ENCODE measurements at places on chromosomes 2 and 18.
A peak's percentile ranks its signal among the peaks of the same experiment; 100 is the strongest.

GRCh38 chr2:164771897-164772296 is 69.7 kb downstream of the COBLL1 start:
- no peak for DNase-seq

- no peak for DNase-seq
These were observed 29.5 kb upstream of the SP5 start for GRCh38 chr2:170685591-170685990.

- DNase-seq = no peak
These were observed 264.2 kb upstream of the EPAS1 start for GRCh38 chr2:46032996-46033395.

DNA sequence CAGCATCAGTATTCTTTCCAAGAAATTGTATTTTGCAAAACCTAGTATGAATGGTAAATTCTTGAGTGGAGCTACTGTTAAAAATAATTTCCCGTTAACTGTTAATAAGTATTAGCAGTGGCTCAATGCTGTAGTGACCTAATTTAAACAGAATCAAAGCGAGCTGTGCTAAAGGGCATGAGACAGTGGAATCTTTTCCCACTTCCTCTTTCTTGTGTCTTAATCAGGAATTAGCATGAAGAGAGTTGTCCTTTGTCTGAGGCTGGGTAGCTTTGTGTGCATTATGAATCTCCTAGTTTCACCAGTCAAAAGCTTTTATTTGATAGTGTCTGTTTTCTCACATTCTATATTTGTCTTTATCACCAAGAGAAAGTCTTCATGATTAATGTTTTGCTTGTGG is 298.8 kb upstream of the GCFC2 start:
- no peak for DNase-seq

GRCh38 chr2:209976698-209977385 is 25.6 kb upstream of the RPE start:
- DNase-seq = no peak

DNA sequence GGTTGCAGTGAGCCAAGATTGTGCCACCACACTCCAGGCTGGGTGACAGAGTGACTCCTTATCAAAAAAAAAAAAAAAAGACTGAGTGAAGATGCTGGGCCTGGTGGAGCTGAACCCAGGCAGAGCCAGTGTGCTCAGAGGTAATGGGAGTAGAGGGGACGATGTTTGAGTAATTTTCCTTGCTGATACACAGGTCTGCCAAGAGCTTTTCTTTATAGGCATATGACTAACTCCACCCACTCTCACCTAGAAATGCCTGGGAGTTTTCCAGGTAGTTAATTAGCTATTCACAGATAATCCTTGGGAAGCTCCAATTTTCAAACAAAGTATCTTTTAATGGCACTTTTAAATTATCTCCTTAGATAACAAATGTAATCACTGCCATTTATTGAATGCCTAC is 33.4 kb upstream of the ACSL3 start:
- no peak for DNase-seq

- no peak for DNase-seq
These were observed 160.9 kb downstream of the MIB1 start for GRCh38 chr18:21901423-21901945.

DNA sequence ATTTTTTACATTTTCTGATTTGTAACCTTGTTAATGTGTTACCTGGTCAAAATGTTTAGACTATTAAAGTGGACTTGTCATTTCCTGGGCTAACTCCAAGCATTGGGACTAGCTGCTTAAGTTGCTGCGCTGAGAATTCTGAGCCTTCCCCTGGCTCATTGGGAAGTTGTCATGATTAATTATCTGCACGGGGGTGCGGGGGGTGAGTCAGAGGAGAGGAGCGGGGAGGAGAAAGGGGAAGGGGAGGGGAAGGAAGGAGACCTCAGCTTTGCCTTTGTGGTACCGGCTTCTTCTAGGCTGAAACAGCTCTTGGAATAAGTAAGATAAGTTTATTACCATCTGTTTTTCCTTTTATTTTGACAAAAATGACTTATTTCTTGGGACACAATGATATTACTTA is 52.9 kb upstream of the APCDD1 start:
- peak; percentile 50 for DNase-seq

Data from common myeloid progenitor, CD34-positive (primary cell).